Nucleus accumbens (tissue), 56 donors: ENCODE measurements at places on chromosomes 2 and 18.

- no peak for DNase-seq
Measured at GRCh38 chr2:123596621-123597020, 428.5 kb upstream of the CNTNAP5 start.

DNA sequence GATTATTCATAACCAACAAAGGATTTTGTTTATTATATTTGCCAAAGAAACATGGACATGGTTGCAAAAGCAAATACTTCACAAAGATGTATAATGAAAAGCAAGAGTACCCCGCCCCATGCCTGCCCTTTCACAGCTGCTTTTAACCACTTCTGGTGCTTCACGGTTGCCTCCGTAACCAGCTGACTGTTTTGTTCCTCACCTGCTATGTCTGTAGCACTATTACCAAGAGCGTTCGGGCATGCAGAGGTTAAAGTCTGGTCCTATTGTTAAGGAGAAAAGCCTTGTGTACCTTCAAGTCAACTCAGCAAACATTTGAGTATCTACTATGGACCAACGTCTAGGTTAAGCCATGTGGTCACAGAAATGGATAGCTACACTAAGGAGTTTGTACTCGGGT lies 115.2 kb upstream of the FOSL2 start:
- no peak for DNase-seq

GRCh38 chr2:241933179-241933911 lies 63.8 kb downstream of the RTP5 start:
- peak; percentile 5 for DNase-seq

DNA sequence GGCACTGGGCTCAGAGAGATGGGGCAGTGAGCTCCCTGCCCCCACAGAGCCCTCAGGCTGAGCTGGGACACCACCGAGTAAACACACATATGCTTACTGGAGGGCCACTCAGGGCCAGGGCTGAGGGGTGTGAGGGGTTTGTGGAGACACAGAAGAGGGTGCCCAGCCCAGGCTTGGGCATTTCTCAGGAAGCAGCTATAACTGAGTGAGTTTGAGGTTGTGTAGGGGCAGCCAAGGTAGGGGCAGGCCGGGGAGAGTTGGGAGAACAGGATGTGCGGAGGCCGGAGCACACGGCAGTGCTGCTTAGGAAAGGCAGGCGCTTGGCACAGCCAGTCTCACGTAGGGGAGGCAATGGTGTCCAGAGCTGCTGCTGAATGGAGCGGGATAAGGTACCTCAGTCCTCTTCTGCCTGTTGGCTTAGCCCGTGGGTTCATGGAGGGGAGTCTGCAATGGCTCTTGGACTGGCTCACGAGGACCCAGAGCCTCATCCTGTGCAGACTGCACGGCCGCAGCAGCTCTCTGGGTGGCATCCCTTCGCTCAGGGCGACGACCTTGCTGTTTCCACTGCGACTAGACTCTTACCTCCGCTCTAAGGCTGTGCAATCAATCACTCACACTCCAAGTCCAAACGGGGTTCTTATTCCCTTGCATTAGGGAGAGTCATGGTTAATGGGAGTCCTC lies 466.1 kb upstream of the HS6ST1 start:
- DNase-seq, result no peak

- DNase-seq, result no peak
Measured at GRCh38 chr2:8154936-8155335, 526.9 kb upstream of the ID2 start.

GRCh38 chr2:240405133-240405532 lies 30.3 kb upstream of the GPC1 start:
- DNase-seq, result no peak

DNA sequence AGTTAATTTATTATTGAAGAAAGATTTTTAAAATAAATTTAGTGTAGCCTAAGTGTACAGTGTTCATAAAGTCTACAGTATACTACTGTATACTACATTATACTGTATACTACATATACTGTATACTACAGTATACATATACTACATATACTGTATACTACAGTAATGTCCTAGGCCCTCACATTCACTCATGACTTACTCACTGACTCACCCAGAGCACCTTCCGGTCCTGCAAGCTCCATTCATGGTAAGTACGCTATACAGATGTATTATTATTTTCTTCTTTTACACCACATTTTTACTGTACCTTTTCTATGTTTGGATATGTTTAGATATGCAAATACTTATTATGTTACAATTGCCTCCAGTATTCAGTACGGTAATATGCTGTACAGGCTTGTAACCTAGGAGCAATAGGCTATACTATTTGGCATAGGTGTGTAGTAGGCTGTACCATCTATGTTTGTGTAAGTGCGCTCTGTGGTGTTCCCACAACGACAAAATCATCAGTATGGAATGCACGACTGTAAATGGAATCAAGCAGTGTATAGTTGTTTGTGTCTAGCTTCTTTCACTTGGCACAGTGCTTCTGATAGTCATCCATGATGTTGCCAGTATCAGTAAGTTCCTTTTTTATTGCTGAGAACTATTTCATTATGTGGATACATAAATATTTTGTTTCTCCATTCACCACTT lies 245.7 kb downstream of the MTX2 start:
- no peak for DNase-seq

GRCh38 chr2:213757525-213757924 lies 473.3 kb downstream of the SPAG16 start:
- DNase-seq, result no peak

- no peak for DNase-seq
Measured at GRCh38 chr18:10040287-10041011, 126.6 kb downstream of the VAPA start.

GRCh38 chr2:82120654-82121053 lies 1816.1 kb upstream of the LRRTM1 start:
- DNase-seq, result no peak

- DNase-seq, result no peak
Measured at GRCh38 chr2:151261977-151262291, 271 bp upstream of the RBM43 start.

- no peak for DNase-seq
Measured at GRCh38 chr2:10920764-10921388, 9.1 kb downstream of the KCNF1 start.

DNA sequence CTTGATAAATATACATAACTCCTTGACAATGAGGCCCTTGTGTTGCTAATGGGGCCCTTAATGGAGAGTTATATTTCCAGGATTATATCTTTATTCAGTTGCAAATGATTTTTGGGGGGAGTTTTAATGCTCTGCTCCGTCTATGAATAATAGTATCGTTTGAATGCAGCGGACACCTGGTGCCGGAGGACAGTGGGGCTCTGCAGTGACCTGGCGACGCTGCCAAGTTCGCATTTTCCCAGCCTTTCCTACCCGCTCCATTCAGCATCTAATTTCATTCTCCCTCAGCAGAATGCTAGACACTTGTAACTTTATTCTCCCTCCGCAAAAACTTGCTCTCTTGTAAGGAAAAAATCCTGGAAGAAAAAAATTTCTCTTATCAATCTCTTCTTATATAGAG lies 257.6 kb upstream of the SALL3 start:
- DNase-seq, result no peak

GRCh38 chr2:240686460-240686859 lies 3.8 kb upstream of the AQP12B start:
- DNase-seq, result no peak

DNA sequence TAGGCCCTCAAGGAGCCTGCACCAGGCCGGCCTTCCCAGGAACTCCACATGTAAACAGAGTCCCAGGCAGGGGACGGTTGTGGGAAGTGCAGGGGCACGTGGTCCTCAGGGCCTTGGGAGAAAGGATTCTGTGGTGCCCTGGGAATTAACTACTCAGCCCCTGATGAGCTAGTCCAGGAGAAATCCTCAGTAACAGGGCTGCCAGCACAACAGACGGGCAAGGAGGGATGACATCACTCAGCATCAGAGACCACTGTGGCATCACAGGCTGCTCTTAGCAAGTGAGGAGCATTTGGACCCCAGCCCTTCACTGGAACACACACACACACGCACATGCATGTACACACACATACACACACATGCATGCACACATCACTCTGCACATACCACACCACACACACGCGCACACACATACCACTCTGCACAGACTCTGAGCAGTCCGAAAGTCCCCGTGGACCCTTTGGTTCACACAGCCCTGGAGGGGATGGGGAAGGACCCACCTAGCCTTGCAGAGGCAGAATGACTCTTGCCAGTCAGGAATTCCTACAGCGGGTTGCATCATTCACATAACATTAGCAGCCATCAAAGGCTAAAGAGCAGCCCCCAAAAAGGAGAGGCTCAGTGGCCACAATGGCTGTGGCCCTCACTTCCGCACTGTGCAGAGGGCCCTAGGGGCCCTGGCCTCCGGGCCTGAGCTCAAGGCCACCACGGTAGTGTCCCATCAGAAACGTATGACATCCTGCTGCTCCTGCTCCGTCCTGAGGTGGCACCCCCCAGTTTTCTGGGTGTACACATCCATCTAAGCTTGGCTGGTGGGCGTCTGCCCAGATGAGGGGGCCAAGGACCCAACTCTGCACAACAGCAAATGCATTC lies 1.9 kb upstream of the NMUR1 start:
- no peak for DNase-seq

GRCh38 chr2:43266711-43267111 lies 40.3 kb upstream of the ZFP36L2 start:
- DNase-seq, result no peak

DNA sequence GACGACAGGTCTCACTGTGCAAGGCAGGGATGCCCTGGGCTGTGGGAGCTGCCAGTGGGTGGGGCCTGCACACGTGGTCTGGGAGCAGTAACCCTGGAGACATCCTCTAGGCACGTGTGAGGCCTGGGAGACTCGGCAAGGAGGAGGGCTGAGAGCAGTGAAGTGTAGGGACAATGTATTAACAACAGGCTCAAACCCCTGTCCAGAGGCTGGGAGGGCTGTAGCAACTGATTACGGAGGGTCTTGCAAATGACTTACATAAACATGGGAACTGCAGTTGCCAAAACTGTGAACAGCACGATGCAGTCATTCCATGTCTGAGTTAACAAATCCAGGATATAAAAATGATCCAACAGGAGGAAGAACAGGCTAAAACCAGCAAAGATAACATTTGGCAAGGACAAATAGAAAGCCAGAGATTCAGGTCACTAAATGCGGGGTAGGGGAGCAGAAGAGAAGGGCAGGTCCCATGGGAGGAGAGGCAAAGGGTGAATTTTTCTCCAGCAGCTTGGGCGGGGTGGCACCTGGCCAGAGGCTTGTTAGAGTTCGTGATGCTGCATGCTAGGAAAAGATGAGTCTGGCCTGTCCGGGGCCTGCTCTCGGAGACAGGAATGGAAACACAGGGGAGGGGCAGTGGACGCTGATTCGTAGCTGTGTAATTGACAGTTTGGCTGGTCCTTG lies 44.9 kb downstream of the CYP27C1 start:
- DNase-seq, result no peak

- peak; percentile 85 for DNase-seq
Measured at GRCh38 chr18:70380915-70381896, 92.4 kb downstream of the SOCS6 start.

GRCh38 chr18:1571206-1571605 lies 666.5 kb downstream of the ADCYAP1 start:
- DNase-seq, result no peak

DNA sequence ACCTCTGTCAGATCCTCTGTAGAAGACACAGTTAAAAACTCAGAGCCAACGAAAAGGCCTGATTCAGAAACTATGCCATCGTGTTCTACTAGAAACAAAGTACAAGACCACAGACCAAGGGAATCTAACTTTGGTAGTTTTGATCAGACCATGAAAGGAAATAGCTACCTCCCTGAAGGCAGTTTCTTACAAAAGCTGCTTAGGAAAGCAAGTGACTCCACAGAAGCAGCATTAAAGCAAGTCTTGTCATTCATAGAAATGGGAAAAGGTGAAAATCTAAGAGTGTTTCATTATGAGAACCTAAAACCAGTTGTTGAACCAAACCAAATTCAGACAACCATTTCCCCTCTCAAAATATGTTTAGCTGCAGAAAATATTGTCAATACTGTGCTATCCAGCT lies 58.2 kb downstream of the FSIP2 start:
- DNase-seq, result no peak

- no peak for DNase-seq
Measured at GRCh38 chr18:3046216-3046808, 33.4 kb upstream of the LPIN2 start.

DNA sequence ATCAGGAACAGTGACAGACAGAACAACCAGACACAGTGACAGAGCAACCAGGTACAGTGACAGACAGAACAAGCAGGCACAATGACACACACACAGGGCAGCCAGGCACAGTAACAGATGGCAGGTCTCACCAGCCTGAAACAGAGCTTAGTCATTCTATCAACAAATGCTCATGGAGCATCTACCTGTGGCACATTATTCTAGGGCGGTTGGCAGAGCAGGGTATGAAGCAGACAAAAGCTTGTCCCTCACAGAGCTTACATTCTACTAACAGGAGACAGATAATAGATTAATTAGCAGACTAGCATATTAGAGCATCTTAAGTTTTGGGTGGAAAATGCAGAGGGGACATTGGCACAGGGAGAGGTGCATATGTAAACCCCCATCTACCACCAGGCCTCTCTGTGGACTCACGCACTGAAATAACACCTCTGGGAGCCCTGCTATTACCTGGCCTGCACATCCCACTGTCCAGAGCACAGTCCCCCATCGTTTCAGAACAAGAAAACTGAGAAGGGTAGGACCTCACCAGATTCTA lies 64.1 kb upstream of the RAB6C start:
- DNase-seq, result no peak

DNA sequence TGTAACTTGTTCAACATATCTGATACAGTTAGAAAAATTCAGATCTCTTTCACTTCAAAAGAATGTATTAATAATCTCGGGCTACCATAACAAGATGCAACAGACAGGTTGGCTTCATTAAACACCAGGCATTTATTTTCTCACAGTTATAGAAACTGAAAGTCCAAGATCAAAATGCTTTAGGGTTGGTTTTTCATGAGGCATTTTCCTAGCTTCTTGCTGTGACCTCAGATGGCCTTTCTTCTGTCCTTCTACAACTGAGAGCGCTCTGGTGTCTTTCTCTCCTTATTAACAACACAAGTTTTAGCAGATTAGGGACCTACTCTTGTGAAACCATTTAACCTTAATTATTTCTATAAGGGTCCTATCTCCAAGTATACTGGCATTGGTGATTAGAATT lies 452.5 kb downstream of the ZNF804A start:
- DNase-seq, result no peak

DNA sequence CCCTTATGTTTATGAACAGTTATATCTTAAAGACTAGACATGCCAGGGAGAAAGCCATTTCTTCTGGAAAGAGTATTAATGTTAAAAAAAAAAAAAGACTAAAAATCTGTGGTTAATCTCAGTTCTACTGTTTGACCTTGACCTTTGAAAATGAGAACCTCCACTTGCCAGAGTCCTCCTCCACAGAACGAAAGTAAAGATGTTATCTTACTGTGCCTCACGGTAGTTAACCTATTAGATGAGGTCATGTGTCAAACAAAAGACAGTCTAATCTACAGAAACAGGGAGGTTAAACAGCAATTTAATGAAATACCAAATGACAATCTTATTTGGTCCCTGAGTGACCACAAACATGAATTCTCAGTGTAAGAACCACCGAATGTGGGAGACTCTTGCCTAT lies 51.2 kb downstream of the SLC14A2 start:
- DNase-seq, result no peak

DNA sequence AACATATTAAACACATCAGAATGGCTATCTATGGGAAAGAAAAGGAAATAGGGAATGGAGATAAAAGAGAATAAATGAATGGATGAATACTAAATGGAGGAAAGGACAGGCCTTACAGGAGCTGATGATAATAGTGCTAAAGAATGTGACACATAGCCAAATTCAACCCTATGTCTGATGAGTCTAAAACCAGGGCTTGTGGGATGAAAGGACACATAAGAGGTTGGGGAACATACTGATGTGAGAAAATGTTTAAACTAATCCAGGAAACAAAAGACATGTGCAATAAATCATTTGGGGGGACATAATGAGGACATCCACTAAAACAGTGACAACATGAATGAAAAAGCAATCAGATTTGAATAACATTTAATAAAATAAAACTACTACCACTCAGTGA lies 120.0 kb downstream of the DYM start:
- no peak for DNase-seq
